Activated naive CD4-positive, alpha-beta T cell (primary cell): ENCODE measurements at places on chromosomes 7 and 10.

DNA sequence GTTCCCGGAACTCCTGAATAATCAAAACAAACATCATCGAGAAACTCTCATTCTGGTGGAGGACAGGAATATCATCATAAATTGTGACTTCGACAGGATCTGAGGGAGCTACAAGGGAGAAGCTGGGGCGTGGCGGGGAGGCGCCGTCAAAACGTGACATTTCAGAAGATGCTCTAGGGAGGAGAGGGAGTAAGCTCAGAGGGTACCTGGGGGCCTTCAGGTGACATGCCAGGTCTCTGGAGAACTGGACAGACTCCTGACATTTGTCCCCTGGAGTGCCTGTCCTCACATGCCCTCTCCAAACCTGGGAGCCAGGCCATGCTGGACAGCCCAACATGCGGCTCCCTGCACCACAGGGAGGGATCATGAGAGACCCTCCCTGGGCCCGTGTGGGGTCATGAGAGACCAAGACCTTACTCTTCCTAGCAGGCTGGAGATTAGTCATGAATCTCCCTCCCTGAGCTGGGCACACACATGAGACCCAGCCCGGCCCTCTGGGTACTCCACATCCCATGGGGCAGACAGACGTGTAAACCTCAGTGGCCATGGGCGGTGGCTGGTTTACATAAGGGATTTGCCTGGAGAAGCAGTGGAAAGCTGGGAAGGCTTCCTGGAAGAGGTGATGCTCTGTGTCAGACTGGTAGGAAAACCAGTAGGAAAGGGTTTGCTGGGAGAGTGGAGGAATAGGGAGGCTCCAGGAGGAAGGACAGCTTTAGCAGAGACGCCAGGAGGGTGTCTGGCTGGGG lies 81.0 kb downstream of the MYL10 start:
- DNase-seq, result no peak

GRCh38 chr10:14379556-14380280 lies 49.0 kb upstream of the FRMD4A start:
- DNase-seq, result no peak

GRCh38 chr10:71846816-71847215 lies 4.2 kb downstream of the PSAP start:
- no peak for DNase-seq

DNA sequence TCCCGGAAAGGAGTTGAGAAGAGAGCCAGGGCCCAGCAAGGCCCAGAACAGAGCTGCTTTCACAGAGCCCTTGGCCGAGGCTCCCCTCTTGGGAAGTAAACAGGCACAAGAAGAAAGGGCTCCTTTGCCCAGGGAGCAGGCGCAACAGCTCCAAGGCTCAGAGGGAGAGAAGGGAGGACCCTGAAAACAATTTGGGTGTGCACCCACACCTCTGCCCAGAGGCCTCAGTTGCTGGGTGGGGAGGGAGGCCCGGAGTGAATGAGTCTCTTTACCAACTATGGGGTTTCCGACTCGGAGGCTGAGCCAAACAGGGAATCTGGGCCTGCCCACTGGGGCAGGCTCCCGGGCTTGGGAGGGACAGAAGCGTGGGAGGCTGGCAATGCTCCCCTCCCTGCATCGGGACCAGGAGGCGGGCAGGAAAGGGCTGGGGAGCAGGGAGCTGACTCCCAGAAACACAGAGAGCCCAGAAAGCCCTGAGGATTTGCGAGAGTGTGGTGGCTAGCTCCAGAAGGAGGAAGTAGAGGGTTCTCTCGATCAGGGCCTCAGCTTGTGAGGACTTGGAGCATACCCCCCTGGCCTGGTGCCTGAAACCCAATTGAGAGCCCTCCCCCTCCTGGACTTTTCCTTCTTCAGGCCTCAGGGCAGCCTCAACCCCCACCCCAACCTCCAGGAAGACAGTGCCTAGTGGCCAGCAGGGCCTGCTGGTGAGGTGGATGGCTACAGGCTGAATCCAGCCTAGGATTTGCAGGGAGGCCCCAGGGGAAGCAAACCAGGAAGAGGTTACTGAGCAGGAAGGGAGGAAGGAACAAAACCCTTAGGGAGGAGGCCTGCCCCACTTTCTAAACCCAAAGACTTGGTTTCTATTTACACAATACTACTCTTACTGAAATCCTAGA lies 6.2 kb downstream of the C10orf105 start:
- DNase-seq, result no peak

DNA sequence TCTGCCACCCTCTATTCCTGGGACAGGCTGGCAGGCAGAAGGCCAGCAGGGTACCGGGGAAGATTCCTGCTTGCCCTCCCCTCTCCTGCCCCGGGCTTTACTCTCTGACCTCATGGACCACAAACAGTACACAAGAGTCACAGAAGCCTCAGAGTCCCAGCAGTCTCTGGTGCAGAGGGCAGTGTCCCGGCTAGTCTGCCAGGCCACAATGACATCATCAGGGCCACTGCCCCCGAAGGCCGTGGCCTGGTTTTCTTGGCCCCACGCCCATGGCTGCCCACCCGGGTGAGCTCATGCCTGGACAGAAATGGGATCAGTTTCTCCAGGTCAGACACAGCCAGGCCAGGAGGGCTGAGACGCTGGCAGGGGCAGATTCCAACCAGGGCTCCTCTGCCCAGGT lies 91.9 kb downstream of the MYL10 start:
- no peak for DNase-seq

- DNase-seq, result no peak
Measured at GRCh38 chr10:131860806-131861440, 39.9 kb upstream of the PPP2R2D start.
